ENCODE measurements at places on chromosomes 5 and 9.

GRCh38 chr5:148969291-148969690 is 93.6 kb downstream of the SH3TC2 start:
- no peak for DNase-seq

- no peak for DNase-seq
Measured at GRCh38 chr9:89419978-89420394, 77.9 kb downstream of the SEMA4D start.

GRCh38 chr5:55227664-55228430 is 732 bp upstream of the MCIDAS start:
- no peak for DNase-seq

DNA sequence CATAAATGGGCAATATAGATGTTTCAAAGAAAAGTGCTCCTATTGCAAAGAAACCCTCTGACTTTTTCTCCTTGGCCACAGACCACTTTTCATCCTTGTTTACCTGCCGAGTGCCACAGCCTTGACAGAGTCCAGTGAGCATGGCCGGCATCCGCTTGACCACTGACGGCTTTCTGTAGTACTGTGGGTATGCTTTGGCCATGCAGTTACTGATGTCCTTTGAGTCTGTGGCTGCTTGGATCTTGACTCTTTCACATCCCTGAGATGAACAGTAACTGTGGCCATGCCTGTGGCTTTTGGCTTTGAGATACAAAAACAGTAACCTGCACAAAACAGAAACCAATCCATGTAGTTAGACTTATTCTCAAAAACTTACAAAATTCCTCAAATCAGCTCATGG is 70.4 kb downstream of the CEMIP2 start:
- no peak for DNase-seq

- DNase-seq: no peak
Measured at GRCh38 chr5:98880151-98880550, 48.7 kb downstream of the CHD1 start.

DNA sequence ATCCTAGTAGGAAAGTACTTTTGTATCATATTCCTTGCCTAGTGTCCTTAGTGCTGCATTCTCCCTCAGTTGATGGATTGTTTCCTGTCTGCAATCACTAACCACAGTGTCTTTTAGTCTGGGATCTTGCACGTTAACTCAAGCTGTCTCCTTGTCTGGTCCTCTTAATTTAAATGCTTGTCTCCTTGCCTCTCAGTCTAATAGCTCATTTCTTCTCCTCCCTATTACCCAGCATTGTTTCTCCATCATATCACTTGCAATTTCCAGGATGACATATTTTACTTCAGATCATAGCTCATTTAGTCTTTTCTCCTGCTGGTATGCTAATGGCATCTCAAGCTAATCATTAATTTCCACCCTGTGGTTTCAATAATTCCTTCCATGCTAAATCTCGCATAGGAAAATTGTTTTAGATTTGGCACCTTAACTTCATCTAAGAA is 2052.0 kb upstream of the C9orf72 start:
- no peak for DNase-seq

GRCh38 chr9:22682961-22683699 is 236.5 kb downstream of the DMRTA1 start:
- DNase-seq: peak; percentile 85

DNA sequence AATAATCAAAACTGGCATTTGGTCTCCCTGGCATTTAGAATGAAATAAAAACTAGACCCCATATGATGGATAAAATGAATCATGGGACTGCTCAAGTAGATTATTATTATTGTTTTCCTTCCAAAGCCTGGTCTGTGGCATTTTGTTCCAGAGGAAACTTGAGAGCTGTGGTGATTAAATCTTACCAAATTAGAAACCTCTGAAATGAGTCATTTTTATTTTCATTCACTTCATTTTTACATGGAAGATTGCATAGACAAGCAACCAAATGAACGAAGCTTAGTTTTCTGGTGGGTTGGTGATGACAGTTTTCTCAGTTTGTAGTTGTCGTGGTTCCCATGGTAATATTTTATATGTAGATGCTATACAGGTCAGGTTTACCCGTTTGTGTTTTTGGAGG is 23.4 kb downstream of the PAM start:
- no peak for DNase-seq

DNA sequence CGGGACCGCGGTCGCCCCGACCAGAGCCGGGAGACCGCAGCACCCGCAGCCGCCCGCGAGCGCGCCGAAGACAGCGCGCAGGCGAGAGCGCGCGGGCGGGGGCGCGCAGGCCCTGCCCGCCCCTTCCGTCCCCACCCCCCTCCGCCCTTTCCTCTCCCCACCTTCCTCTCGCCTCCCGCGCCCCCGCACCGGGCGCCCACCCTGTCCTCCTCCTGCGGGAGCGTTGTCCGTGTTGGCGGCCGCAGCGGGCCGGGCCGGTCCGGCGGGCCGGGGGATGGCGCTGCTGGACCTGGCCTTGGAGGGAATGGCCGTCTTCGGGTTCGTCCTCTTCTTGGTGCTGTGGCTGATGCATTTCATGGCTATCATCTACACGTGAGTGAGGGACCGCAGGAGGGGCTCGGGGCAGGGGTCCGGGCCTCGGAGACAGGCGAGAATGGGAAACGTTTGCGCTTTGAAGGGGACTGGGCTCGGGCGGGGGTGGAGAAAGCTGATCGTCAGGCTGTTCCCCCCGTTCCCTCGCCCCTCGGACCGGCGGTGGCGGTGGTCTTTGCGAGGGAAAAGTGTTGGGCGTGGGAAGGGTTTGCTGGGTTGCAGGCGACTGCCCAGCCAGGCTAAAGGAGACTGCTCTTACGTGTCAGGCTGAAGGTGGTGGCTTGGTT is 457 bp downstream of the UGCG start:
- DNase-seq: no peak

DNA sequence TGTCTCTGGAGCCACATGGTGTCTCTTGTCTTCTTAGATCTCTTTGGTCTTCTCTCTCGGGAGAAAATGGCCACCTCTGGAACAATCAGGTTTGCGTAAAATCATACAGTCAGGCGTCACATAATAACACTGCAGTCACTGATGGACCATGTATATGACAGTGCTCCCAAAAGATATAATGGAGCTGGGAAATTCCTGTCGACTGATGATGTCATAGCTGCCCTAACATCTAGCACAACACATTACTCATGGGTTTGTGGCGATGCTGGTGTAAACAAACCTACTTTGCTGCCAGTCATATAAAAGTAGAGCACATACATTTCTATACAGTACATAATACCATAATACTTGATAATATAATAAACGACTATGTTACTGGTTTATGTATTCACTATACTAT is 30.1 kb upstream of the RAI14 start:
- DNase-seq: no peak

- DNase-seq: no peak
Measured at GRCh38 chr5:135398160-135398854, 724 bp downstream of the MACROH2A1 start.

DNA sequence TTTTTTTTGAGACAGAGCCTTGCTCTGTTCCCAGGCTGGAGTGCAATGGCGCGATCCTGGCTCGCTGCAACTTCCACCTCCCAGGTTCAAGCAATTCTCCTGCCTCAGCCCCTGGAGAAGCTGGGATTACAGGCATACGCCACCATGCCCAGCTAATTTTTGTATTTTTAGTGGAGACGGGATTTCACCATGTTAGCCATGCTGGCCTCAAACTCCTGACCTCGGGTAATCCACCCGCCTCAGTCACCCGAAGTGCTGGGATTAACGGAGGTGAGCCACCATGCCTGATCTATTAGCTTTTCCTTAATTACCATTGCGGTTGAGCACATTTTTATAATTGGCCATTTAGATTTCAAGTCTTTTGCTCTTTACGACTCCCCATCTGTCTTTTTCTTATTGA is 2.9 kb upstream of the FLT4 start:
- no peak for DNase-seq

GRCh38 chr5:171386861-171387344 is 746 bp upstream of the NPM1 start:
- no peak for DNase-seq

DNA sequence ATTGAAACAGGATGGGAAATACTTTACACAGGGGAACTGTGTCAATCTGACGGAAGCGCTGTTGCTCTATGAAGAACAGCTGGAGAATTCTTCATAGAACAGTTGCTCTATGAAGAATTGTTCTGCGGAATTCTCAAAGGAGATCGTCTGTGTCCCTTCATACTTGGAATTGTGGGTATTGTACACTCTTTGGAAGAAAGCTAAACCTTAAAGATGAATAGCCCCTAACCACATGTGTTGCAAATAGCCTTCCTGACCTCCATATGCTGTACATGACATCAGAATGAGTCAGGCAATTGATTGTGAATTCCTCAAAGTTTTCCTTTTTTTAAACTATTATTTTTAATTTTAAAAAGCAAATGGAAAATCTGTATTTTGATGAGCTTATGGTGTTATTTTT is 15.6 kb downstream of the NIM1K start:
- no peak for DNase-seq

DNA sequence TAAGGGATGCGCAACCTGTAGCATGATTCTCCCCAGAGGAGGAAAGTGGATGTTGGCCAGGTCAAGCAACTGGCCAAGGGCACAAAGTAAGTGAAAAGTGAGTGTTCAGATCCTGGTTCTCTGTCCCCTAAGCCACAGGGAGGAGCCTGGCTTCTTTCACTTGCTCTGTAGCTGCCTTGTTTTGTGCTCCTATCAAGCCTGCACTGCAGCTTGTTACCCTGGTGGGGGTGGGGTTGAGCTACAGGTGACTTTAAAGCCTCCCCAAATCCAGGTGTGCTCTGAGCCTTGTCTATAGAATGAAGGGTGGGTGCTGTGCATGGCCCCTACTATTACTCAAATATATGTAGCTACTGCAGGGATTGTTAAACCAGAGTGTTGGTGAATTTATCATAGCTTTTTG is 32.9 kb downstream of the RALGPS1 start:
- no peak for DNase-seq

- DNase-seq: no peak
Measured at GRCh38 chr9:26210338-26210851, 532.2 kb upstream of the TUSC1 start.

GRCh38 chr5:64295101-64295500 is 129.5 kb downstream of the RNF180 start:
- DNase-seq: no peak

All from NCI-H2081 treated with DMSO at 0.1 percent for 48 hours (cell line).